ENCODE measurements at places on chromosomes 7 and 10.

- no peak for DNase-seq
Measured at GRCh38 chr10:24723386-24723787, 300 bp downstream of the ARHGAP21 start.

GRCh38 chr7:74579800-74580685, 77.5 kb upstream of the GTF2I start:
- DNase-seq, result no peak

- DNase-seq, result no peak
Measured at GRCh38 chr10:71383972-71384687, 12.6 kb upstream of the CDH23 start.

DNA sequence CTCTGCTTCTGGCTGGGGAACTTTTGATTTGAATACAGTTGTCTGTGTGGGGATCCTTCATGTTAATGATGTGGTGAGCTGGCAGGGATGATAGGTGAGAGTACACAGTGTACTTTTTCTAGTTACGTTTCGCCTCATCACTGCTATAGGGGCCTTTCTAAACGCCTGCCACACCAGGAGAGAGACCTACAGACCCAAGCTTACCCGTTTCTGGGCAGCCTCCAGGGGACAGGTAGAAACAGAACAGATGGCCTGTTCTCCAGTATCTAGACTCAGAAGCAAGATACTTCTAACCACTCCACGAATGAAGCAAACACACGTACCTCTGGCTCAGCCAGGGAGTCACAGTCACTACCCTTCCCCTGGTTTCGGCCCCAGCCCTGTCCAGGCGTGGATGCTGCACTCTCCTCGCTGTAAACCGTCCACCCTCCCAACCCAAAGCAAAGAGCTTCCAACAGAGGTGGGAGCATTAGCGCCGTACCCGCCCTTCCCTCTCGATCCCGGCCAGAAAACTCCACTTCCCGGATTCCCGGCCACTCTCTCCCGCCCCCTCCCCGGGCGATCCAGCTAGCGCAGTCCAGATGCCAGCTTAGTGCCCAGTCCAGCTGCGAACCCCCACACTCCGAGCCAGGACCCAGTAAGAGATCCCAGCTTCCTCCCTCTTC, 1.2 kb downstream of the CCDC6 start:
- no peak for DNase-seq

- peak; percentile 88 for DNase-seq
Measured at GRCh38 chr10:124943301-124944092, 1.6 kb downstream of the ZRANB1 start.

DNA sequence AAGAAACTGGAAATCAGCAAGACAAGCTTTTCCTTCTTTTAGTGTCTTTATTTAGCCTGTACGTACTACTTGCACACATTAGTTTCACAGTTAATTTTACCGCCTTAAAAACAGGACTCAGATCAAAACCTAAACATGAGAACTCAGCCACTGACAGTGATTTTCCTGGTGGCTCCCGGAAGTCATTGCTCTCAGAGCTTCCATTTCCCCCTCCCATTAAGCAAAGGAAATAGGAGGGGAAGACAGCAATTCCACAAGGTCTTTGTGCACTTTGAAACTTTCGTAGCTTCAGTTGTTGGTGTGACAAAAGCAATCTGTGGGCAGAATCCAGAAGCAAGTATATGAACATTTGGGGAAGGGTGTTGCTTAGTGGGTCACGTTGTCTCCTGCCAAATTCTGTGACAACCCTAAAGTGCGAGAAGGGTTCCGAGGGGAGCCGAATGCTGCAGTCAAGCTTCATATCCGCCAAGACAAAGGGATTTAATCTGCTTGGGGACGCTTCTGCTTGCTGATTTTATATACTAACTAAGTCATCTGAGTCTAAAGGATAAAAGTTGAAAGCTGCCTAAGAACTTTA, 30.4 kb downstream of the FAM53B start:
- DNase-seq, result no peak

DNA sequence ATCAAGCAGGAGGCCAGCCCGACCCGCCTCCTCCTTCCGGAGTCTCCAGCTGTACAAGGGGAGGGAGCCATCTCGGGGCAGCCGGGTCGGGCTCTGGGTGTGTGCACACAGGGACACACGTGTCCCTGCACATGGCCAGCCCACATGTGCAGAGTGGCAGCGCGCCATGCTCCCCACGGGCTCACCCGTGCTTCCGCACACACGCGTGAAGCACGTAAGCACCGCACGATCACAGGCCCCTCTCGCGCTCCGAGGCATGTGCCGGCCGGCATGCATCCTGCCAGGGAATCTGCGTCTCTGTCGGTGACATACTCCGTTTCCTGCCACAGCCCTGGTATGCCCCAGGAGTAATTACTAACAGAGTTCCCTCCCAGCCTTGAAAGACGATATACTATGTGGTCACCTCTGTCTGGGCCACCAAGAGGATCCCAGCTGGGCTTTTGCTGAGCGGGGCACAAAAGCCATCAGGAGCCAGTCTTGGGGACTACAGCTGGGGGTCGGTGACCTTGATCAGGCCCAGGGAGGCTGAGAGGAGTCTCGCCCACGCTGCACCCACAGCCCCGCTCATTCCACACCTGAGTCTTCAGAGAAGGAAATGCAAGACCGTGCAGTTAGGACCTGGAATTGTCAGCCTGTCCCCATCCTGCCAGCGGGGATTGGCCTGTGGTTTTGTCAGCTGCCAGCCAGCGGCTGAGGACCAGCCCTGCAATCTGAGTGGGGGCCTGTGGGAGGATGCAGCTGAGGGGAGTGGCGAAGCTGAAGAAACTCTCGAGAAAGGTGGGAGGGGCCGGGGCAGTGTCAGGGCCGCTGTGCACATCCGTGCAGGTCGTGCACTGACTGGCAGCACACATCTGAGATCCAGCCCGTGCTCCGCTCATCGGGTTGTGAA, 11.0 kb upstream of the LFNG start:
- DNase-seq, result no peak

GRCh38 chr7:3332308-3332707, 31.3 kb downstream of the SDK1 start:
- no peak for DNase-seq

DNA sequence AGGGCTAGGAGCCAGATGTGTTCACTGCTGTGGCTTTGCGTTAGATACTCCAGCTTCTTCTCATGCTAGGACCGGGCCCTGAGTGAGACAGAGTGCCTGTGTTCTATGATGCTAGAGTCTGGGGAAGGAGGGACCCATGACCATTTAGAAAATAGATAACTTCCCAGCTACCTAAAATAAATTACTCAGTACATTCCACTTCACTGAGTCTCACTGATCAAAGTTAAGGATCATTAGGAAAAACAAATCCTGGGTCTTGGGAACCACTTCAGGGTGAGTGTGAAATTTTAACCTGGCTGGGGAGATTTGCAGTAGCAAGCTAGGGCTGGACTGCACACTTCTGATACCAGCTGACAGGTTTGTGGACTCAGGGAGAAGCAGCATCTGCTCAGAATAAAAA, 138.1 kb downstream of the EMX2 start:
- DNase-seq, result no peak

GRCh38 chr10:50809596-50809995, 69.9 kb downstream of the ASAH2B start:
- DNase-seq, result no peak

DNA sequence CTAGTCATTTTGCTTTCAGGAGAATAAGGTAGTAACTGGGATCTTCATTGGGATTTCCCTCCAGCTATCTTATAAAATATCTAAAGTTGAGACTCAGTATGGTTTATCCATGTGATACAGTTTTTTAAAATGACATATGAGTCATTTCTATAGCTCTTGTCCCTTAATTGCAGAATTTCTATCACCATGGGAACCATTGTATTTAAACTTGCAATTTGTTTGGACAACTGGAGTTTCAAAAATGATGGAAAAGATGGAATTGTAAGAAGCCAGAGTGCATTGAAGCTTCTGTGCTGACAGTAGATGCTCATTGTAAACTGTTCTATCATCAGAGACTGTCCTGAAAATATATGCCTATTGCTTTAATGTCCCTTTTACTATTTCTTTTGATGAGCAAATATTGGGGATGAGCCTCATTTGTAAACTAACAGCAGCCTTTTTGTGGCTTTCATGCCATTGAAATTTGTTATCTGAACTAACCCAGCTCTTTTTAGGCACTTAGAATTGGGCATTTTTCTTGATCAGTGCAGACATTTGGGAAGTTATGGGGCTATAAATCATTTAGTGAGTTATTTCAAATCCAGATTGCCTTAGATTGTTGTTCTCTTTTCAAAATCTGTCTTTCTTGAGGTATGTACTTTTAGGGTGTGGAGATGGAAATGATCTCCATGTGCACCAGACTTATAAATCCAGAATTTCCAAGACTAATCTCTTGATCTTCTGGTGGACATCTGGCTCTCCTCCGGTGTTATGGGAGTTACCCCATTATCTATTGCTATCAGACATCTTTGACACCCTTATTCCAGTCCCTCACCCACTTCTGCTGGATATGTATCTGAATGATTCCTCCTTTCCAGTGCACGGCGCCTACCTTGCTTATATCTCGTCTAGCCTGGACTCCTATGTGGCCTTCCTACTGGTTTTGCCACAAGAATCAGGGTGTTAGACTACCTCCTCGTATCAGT, 159.0 kb downstream of the SND1 start:
- DNase-seq, result no peak

DNA sequence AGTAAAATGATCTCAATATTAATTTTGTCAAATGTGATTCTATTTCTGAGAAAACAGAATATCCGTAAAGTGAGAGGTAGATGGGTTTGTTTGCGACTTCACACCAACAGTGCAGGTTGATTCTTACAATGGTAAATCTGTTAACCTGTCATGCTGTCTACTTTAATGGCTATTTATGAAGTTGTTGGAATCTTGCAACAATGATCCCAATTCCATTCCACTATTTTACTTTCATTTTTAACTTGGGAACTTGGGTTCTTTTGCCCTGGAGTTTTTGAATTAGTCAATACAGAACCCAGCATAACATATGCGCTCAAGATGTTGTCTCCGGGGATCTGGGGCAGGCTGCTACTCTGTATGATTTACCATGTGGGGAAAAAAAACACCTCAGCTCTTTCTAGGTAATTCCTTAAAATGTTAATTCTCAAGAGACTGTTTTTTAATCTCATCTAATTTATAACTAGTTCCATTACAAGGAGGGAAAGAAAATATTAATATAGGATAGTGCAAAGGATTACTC, 1.2 kb downstream of the LGI1 start:
- no peak for DNase-seq

DNA sequence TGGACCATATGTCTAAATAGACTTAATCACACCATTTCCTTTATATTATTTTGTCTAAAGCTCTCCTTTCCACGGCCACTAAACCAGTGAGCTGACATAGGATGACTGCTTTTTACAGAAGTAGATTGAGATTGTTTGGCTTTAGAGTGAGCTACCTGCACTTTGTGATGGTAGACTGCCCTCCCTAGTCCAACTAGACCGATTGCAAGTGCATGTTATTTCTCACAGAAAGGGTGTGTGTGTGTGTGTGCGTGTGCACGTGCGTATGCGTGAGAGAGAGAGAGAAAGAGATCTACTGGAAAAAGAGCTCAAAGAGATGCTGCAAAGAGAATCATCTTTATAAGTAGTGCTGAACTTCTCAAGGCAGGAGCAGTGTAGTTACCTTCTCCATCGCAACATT, 60.7 kb downstream of the VCL start:
- DNase-seq, result no peak

GRCh38 chr7:133207687-133208086, 45.2 kb upstream of the EXOC4 start:
- no peak for DNase-seq

DNA sequence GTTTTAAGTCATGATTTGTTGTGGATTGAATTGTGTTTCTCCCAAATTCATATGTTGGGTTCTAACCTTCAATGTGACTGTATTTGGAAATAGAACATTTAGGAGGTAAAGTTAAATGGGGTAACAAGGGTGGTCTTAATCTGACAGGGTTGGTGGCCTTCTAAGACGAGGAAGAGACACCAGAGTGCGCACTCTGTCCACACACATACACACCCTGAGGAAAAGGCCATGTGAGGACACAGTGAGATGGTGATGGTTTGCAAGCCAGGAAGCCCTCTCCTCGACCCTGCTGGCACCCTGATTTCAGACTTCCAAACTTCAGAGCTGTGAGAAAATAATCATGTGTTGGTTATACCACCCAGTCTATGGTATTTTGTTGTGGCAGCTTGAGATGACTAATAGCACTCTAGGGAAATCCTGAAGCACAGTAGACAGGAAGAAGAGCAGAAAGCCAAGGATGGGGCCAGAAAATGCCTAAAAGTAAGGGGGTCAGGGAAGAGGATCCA, 28.0 kb upstream of the SEM1 start:
- DNase-seq, result no peak

GRCh38 chr10:22712211-22712955, 2.0 kb downstream of the PIP4K2A start:
- no peak for DNase-seq

DNA sequence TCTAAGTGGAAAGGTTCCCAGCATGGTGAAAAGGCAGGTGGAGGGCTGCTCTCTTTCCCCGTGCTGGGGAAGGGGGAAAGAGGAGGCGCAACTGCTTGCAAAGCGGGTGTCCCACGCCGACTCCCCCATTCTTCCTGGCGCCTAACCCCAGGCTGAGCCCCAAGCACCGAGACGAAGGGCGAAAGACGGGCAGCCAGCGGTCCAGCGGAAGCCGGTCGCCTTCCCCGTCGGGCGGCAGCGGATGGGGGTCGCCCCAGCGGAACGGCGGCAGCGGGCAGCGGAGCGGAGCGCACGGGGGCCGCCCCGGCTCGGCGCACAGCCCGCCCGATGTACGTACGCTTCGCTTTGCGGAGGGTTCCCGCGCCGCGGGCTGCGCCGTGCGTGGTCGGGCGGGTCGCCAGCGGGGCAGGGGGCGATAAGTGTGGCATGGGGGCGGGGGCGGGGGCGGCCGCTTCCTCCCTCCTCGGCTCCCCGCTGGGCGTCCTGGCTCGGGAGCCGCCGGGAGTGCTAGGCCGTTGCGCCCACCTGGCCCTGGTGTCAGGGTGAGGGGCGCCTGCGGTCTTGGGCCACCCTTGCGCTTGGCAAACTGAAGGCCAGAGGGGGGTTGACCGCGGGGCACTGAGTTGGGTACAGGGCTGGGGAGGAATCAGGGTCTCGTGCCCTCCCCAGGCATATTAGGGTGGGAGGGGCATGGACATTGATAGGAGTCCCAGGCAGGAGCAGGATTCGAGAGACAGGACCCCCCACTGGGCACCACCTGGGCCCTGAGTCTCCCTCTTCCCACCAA, 35.2 kb upstream of the HSPB1 start:
- no peak for DNase-seq

DNA sequence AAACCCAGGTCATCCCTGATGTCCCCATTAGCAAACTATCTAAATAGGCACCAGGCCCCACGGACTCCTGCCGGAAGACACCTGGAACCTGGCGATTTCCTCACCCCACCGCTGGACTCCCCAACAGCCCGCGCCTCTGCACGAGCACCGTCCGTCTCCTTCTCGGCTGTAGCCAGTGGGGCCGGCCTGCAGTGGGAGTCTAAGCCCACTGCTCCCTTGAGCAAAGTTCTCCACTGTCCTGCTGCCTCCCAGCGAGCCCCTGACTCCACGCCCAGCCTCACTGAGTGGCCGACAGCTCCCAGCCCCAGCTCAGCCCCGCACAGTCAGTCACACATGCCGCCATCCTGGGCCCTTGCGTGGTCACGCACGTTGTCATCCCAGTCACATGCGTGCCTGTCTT, 211.3 kb upstream of the PPP2R2D start:
- DNase-seq, result no peak

- no peak for DNase-seq
Measured at GRCh38 chr10:75648854-75649253, 217.4 kb downstream of the LRMDA start.
